Activated CD8-positive, alpha-beta memory T cell treated with anti-CD3 and anti-CD28 coated beads for 24 hours (primary cell): ENCODE measurements at places on chromosomes 6 and 20.

DNA sequence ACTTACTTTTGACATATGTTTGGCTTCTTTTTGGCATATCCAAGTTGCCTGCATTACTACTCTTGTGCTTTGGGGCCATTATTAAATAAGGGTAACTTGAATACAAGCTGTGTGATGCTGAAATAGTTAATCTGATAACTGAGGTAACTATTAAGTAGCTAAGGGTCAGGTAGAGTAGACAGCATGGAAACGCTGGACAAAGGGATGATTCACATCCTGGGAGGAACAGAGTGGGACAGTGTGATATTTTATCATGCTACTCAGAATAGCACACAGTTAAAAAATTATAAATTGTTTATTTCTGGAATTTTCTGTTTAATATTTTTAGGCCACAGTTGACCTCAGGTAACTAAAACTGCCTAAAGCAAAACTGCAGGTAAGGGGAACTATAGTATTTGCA, 483.9 kb downstream of the RFPL4B start:
- no peak for DNase-seq

GRCh38 chr6:45667300-45667699, 289.6 kb upstream of the SUPT3H start:
- no peak for DNase-seq

DNA sequence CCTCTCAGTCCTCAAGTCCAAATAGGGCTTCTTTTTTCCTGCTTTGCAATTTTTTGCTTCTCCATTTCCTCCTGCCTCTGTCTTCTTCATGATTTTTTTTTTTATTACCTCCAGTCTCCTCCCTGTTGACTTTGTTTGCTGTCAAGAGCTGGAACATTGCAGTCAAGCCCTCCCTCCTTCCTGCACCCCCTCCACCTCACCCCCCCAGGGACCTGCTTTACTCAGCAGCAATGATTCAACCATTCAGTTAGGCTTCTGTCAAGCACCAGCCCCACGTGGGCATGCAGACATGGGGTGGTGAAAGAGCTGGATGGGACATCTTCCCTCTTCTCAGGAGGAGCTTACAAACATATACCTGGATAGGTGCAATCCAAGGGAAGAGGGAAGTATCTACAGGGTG, 142.4 kb downstream of the LRFN2 start:
- no peak for DNase-seq

DNA sequence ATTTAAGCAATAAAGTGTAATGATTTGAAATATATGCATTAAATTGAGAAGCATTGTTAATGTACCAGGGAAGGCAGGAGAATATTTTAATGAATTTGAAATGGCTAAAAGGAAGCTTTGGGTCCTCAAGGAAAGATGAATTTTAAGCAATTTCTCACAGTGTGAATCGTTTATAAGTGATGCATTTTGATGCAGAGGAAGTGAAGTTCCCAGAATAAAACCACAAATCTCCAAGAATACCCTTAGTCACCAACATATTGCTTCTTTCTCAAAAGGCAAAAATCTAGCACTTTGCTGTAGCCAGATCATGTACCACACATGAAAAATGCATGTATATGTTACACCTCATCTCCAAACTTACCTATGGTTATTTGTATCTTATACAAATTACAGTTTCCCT, 11.7 kb downstream of the TPD52L1 start:
- DNase-seq, result no peak

GRCh38 chr6:3287308-3287707, 28.6 kb downstream of the PSMG4 start:
- DNase-seq, result no peak

DNA sequence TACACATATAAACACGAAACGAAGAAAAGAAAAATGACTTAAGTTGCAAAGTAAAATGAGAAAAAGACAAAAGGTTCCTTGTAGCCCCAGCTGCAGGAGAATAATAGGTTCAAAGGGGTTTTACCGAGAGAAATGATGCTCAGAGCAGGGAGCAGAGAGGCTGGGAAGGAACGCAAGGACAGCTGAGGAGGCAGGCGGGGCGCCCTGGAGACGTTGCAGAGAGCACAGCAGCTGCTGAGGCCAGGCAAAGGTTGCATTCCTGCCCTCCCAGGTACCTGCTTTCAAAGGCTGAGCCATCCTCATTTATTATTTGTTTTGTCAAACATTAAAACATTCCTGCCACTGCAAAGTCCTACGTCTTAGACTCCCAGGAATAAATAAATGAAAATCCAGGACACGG, 16.2 kb upstream of the VAPB start:
- DNase-seq, result no peak

GRCh38 chr6:43734294-43734665, 35.7 kb upstream of the VEGFA start:
- no peak for DNase-seq

DNA sequence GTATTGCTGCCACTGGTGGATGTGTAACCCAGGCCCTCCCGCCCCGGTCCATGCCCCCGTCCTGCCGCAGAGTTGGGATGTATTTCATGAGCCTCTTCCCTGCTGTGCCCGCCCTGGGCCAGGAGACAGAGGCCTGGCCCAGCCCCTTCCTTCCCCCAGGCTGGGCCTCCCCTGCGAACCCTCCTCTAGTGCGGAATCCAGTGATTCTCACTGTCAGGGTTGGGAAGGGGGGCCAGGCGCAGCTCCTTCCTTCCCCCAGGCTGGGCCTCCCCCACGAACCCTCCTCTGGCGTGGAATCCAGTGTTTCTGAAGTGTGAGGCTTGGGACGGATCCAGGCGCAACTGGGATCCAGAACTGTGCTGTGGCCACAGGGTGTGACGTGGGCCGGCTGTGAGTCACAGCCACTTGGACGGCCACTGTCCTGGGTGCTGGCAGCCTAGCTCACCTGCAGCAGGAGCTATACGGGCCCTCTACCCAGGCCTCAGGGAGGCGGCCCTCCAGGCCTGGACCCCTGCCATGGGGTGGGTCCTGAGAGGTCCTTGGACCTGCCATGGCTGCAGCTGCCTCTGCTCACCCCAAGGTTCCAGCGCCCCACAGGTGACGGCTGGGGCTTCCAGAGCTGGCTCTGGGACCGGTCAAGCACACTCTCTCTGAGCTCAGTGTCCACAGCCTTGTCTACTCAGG, 28.3 kb downstream of the COL20A1 start:
- no peak for DNase-seq

- no peak for DNase-seq
Measured at GRCh38 chr6:169098116-169098515, 155.5 kb downstream of the THBS2 start.

DNA sequence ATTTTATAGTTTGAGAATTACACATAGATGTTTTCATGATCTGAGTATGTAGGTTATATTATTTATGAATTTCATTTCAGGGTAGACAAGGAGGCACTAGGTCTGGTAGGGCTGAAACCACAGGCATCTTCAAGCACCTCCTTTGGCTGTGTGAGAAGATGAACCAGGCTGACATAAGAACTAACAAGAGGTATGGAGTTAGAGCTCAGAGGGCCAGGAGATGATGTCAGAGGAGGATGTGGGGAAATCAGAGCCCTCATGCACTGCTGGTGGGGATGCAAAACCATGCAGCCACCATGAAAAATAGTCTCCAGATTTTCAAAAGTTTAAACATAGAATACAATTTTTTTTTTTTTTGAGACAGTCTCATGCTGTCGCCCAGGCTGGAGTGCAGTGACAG, 13.6 kb upstream of the RIPOR3 start:
- DNase-seq, result no peak

GRCh38 chr20:52242237-52243230, 51.0 kb upstream of the ZFP64 start:
- no peak for DNase-seq

GRCh38 chr6:33904050-33904746, 100.4 kb upstream of the MLN start:
- peak; percentile 77 for DNase-seq

- DNase-seq, result no peak
Measured at GRCh38 chr6:34601706-34602105, 45.6 kb upstream of the SPDEF start.
